ENCODE measurements at places on chromosomes 5 and 9.

- no peak for DNase-seq
Measured at GRCh38 chr9:95415158-95415557, 97.6 kb upstream of the FANCC start.

DNA sequence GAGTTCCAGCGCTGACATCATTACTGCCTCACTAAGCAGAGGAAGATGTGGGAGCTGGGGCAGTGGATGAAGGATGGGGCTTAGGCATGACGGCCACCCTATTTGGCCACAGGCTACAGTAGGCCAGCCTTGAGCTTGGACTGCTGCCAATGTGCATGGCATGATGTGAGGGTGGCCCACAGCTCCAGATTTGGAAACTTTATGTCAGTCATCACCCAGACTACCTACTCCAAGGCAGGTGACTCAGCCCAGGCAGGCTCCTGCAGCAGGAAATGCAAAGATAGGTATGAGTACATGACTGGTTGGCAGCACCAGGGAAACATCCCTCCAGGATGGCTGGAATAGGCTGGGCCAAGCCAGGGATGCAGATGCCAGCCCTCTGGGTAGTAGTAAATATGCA is 303.6 kb downstream of the SPOCK1 start:
- DNase-seq = no peak

- DNase-seq = no peak
Measured at GRCh38 chr9:123584202-123585176, 228.5 kb downstream of the CRB2 start.

- DNase-seq = no peak
Measured at GRCh38 chr5:81302596-81302995, 1.2 kb downstream of the ZCCHC9 start.

- no peak for DNase-seq
Measured at GRCh38 chr5:16582081-16582480, 34.7 kb downstream of the RETREG1 start.

All from RPMI8226 (cell line).